Naive thymus-derived CD4-positive, alpha-beta T cell (primary cell): ENCODE measurements at places on chromosomes 5 and 9.

DNA sequence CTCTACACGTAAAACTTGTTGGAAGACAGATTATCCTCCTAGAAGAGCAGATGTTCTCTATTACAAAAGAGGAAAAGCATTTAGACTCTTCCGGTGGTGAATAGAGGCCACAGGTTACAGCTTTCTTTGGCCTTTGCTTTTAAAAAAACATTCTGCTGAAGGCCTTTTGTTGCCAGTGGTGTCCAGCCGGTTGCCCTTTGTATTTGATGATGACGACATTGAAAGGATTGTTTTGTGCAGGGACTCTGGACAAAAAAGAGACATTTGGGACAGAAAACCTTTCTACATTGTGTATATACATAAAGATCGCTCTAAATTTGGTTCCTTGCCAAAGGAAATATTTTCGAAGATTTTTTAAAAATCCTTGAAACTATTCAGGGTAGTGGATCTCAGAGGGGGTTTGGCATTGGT is 180.3 kb downstream of the C9orf152 start:
- H3K36me3 ChIP-seq = no peaks in the 10 kb centered on the region
- no peak overlapping the region for H3K27ac ChIP-seq
- H3K27me3 ChIP-seq = no peaks in the 10 kb centered on the region

DNA sequence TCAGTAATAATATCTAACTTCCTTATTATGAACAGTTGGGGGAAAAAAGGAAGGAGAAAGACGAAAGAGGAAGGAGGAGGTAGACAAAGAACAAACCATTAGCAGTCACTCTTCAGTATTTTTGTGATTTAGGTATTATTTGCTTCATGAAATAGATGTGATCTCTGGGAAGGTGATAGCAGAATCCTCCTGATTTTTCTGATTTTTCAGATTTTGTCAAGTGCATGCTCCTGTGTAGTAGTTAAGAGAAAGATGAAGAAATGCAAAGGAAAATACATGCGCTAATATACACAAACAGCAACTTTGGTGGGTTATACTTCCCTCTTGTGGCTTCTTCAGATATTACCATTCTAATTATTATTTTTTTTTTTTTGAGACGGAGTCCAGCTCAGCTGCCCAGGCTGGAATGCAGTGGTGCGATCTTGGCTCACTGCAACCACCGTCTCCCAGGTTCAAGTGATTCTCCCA is 31.6 kb downstream of the LMNB1 start:
- H3K27me3 ChIP-seq = no peaks in the 10 kb centered on the region
- peaks cover 8% of the 10 kb centered on the region for H3K4me1 ChIP-seq
- no peak overlapping the region for H3K4me3 ChIP-seq
- DNase-seq = peak; percentile 22

GRCh38 chr9:115058175-115058574 is 59.8 kb downstream of the TNC start:
- H3K4me1 ChIP-seq = no peaks in the 10 kb centered on the region
- H3K36me3 ChIP-seq = no peaks in the 10 kb centered on the region
- no peak overlapping the region for H3K27ac ChIP-seq

DNA sequence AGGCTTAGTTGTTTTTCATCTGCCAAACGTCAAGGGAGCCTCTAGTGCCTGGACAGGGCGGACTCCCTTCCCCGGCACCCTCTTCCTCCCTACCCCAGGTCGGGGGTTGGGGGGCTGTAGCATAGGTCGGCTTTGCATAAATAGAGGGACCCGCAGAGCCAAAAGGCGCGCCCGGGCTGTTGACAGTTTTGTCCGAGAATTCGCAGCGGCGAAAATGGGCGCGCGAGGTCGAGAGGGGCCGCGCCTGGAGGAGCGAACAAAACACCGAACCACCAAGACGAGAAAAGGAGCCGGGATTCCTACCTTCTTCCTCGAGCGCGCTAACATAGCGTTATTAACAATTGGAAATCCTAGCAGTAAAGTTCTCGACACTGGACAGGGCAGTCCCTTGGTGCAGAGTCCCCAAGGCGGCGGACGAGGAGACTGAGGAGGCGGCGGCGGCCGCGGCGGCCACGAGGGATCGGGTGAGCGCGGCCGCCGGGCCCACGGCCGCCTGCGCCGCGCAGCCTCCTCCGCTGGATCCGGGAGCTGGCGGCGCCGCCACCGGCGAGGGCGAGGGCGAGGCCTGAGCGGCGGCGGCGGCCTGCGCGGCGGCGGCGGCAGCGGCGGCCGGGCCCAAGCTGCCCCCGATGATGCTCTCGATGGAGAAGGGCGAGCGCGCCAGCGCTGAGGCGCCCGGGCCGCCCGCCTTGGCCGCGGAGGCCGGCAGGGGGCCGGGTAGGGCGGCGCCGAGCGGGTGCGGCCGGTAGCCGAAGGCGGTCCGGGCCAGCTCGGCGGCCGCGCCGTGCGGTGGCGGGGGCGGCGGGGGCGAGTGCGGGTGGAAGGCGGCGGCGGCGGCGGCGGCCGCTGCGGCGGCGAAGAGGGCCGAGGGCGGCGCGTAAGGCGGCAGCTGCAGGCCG is 1.7 kb downstream of the FOXD1 start:
- no peak for DNase-seq
- no peak overlapping the region for H3K4me3 ChIP-seq
- H3K27me3 ChIP-seq = peaks cover 69% of the 10 kb centered on the region
- no peak overlapping the region for H3K27ac ChIP-seq
- peaks cover 11% of the 10 kb centered on the region for H3K4me1 ChIP-seq

DNA sequence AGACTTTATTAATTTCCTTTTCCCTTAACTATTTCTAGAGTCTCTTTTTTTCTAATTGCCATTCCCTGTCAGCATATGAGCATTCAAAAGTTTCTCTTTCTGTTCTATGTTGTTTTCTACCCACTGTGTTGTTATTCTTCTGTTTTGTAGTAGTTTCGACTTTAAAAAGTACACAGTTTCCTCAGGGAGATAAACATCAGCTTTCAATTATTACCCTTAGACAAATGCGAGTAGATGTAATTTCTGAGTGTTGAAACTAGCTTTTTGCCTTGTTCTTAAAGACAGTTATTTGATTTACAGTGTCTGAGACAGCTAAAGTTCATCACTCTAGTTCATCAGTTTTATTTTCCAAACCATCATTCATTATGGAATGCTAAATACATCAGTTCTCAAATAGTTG is 19.5 kb downstream of the MTREX start:
- H3K4me3 ChIP-seq = no peak overlapping the region
- peaks cover 3% of the 10 kb centered on the region for H3K36me3 ChIP-seq
- peaks cover 3% of the 10 kb centered on the region for H3K4me1 ChIP-seq
- no peak overlapping the region for H3K27ac ChIP-seq

- H3K27me3 ChIP-seq = no peaks in the 10 kb centered on the region
- no peaks in the 10 kb centered on the region for H3K36me3 ChIP-seq
- H3K4me3 ChIP-seq = no peak overlapping the region
- no peaks in the 10 kb centered on the region for H3K4me1 ChIP-seq
- no peak for DNase-seq
Observed at GRCh38 chr5:100165309-100165708, 369.9 kb upstream of the FAM174A start.

- no peak overlapping the region for H3K27ac ChIP-seq
- no peaks in the 10 kb centered on the region for H3K4me1 ChIP-seq
- no peaks in the 10 kb centered on the region for H3K36me3 ChIP-seq
- no peak for DNase-seq
- H3K4me3 ChIP-seq = no peak overlapping the region
Observed at GRCh38 chr5:54876976-54877375, 108.4 kb downstream of the ESM1 start.

DNA sequence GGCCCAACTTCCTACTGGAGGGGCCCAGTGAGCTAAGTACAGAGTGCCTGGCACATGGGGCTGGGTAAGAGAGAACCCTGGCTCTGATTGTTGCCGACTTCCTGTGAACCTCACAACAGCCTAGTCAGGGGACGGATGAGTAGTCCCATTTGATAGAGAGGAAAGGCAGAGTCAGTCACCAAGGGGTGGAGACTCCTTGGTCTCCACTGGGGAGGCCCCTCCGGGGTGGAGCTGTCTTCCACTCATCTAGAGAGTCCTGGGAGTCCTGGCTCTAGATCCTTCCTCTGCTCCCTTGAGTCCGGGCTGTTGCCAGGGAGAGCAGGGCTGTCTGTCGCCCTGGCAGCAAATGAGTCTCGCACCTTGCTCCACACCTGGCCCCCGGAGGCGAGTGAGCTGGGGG is 8.0 kb downstream of the GRK6 start:
- H3K27me3 ChIP-seq = no peaks in the 10 kb centered on the region
- peak overlapping the region; percentile 92 for H3K27ac ChIP-seq
- H3K4me3 ChIP-seq = peak overlapping the region; percentile 4
- peak; percentile 53 for DNase-seq
- H3K4me1 ChIP-seq = peaks cover 58% of the 10 kb centered on the region
- peaks cover 29% of the 10 kb centered on the region for H3K36me3 ChIP-seq

DNA sequence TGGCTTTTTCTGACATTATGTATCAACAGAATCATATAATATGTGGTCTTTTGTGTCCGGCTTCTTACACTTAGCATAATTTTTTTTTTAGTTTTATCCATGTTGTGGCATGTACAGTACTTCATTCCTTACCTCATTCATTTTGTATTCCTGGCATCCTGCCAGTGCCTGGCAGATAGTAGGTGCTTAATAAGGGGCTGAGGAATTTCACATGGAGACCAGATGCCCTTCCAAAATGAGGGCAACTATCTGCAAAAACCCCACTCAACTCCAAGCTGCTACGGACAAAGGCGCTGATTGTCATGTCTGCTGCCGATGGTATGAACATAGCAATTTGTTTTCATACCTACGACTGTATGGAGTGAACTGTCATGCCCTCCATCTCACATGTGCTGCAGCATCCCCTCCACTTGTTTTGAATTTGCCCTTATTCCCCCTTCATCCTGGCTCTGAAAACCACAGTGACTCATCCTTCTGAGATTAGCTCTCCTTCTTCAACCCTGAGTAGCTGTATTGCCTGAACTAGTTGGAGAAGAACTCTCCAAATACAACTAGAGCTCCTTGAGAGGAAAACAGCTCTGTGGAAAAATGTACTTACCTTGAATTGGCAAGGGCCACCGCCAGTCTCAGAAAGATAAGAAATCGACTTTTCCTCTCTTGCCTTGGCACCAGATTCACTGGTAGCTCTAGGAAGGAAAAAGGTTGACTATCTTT is 41.3 kb upstream of the FOXE1 start:
- H3K4me3 ChIP-seq = no peak overlapping the region
- H3K27me3 ChIP-seq = no peaks in the 10 kb centered on the region
- no peaks in the 10 kb centered on the region for H3K36me3 ChIP-seq
- no peak overlapping the region for H3K27ac ChIP-seq
- DNase-seq = no peak
- no peaks in the 10 kb centered on the region for H3K4me1 ChIP-seq

- H3K27me3 ChIP-seq = no peaks in the 10 kb centered on the region
- H3K4me1 ChIP-seq = no peaks in the 10 kb centered on the region
- no peak for DNase-seq
- H3K36me3 ChIP-seq = no peaks in the 10 kb centered on the region
- H3K27ac ChIP-seq = no peak overlapping the region
Observed at GRCh38 chr5:97554977-97555643, 372.1 kb upstream of the RIOK2 start.

GRCh38 chr5:52746539-52746938 is 41.2 kb upstream of the ITGA1 start:
- no peak overlapping the region for H3K27ac ChIP-seq
- peaks cover 31% of the 10 kb centered on the region for H3K4me1 ChIP-seq
- DNase-seq = no peak
- H3K27me3 ChIP-seq = no peaks in the 10 kb centered on the region

GRCh38 chr5:134273642-134274395 is 47.9 kb upstream of the PPP2CA start:
- no peaks in the 10 kb centered on the region for H3K36me3 ChIP-seq
- no peaks in the 10 kb centered on the region for H3K27me3 ChIP-seq
- no peak overlapping the region for H3K4me3 ChIP-seq
- H3K4me1 ChIP-seq = no peaks in the 10 kb centered on the region
- no peak overlapping the region for H3K27ac ChIP-seq

GRCh38 chr9:99274495-99274894 is 52.4 kb downstream of the SEC61B start:
- no peak overlapping the region for H3K4me3 ChIP-seq
- no peaks in the 10 kb centered on the region for H3K36me3 ChIP-seq
- no peak overlapping the region for H3K27ac ChIP-seq

GRCh38 chr5:400282-401145 is 42.5 kb upstream of the EXOC3 start:
- H3K4me3 ChIP-seq = no peak overlapping the region
- no peaks in the 10 kb centered on the region for H3K36me3 ChIP-seq
- H3K27me3 ChIP-seq = no peaks in the 10 kb centered on the region
- DNase-seq = no peak
